Glutamatergic neuron (in vitro differentiated cells): ENCODE measurements at places on chromosomes 4 and X. TPM values are rescaled to one million over a fixed set of nuclear protein-coding genes. Genes with fewer than 3 reads are reported as not detected.
A peak's percentile ranks its signal among the peaks of the same experiment; 100 is the strongest.

BLOC1S4 gene
- total RNA-seq = 22.5 TPM

CXCL10 gene
- not detected for total RNA-seq

RTL9 gene
- 1.8 TPM for total RNA-seq

COX7B2 gene
- total RNA-seq = not detected

MAB21L2 gene
- 3.4 TPM for total RNA-seq

DNA sequence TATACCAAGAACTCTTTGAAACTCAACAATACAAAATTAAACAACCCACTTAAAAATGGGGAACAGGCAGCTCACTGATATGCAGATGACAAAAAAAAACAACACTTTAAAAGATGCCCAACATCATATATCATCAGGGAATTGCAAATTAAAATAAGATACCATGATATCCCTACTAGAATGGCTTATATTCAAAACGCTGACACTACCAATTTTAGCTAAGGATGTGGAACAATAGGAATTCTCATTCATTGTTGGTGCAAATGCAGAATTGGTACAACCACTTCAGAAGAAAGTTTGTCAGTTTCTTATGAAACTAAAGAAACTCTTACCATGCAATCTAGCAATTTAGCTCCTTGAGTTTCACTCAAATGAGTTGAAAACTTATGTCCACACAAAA is 259.0 kb upstream of the HS3ST1 start:
- H3K4me3 ChIP-seq = no peak overlapping the region
- H3K27ac ChIP-seq = no peak overlapping the region
- no peak for DNase-seq
- H3K4me1 ChIP-seq = no peaks in the 10 kb centered on the region
- H3K27me3 ChIP-seq = no peaks in the 10 kb centered on the region

GRCh38 chr4:94722748-94723147 is 35.0 kb upstream of the BMPR1B start:
- no peaks in the 10 kb centered on the region for H3K36me3 ChIP-seq
- peaks cover 3% of the 10 kb centered on the region for H3K27me3 ChIP-seq
- H3K4me3 ChIP-seq = no peak overlapping the region
- H3K27ac ChIP-seq = no peak overlapping the region
- H3K4me1 ChIP-seq = no peaks in the 10 kb centered on the region

GRCh38 chrX:110044346-110045249 is 41.7 kb downstream of the TMEM164 start:
- DNase-seq = no peak
- no peaks in the 10 kb centered on the region for H3K36me3 ChIP-seq
- peak overlapping the region; percentile 97 for H3K27ac ChIP-seq
- H3K27me3 ChIP-seq = peaks cover 2% of the 10 kb centered on the region
- no peak overlapping the region for H3K4me3 ChIP-seq
- peaks cover 30% of the 10 kb centered on the region for H3K4me1 ChIP-seq

DNA sequence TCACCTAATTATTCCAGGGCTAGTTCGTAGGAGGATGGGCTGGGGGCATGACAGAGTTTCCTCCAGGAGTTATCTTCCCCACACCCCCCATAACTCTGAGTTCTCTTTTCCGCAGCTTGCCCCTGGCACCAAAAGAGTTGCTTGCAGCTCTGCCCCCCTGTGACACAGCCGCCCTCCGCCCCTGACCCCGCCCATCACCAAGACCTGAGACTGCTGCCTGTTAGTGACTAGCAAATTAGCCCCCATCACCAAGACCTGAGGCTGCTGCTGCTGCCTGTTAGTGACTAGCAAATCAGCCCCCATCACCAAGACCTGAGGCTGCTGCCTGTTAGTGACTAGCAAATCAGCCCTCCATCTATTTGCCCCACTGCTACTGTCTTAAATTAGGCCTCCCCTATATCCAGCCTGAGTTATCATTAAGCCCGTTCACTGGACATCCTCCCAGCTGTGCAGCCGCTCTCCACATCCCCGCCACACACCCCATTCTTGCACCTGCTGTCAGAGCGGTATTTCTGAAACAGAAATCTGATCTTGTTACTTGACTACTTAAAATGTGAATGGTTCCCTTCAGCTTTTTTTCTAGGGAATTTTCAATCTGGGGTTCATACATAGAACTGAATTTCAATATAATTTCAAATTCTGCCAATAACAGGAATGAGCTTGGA is 1.5 kb upstream of the PAPSS1 start:
- peak overlapping the region; percentile 53 for H3K27ac ChIP-seq
- peak overlapping the region; percentile 98 for H3K4me3 ChIP-seq
- peak; percentile 38 for DNase-seq
- H3K36me3 ChIP-seq = no peaks in the 10 kb centered on the region

- H3K4me3 ChIP-seq = no peak overlapping the region
- no peak for DNase-seq
- peaks cover 7% of the 10 kb centered on the region for H3K4me1 ChIP-seq
These were observed 66.0 kb upstream of the STOX2 start for GRCh38 chr4:183838987-183839712.

DNA sequence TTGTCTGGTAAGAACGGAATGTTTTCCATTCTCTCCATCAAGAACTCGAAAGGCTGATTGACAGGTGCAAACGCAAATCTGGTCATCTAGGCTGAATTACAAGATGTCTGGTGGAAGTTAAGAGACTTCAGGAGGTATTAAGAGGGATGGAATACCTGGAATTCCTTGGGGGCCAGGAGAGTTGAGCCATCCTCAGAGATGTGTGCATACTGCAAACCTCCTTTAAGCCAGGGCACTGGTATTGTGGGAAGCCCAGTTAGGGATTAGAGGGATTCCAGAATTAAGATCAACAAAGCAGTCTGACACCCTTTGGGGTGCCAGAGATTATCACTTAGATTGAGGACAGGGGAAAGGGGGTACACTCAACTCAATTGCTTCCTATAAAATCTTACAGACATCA is 151.4 kb downstream of the VCX3A start:
- no peak overlapping the region for H3K27ac ChIP-seq
- no peaks in the 10 kb centered on the region for H3K27me3 ChIP-seq
- H3K4me3 ChIP-seq = no peak overlapping the region
- no peaks in the 10 kb centered on the region for H3K36me3 ChIP-seq
- H3K4me1 ChIP-seq = no peaks in the 10 kb centered on the region
